ENCODE measurements at places on chromosomes 16 and 17.
A peak's percentile ranks its signal among the peaks of the same experiment; 100 is the strongest.

DNA sequence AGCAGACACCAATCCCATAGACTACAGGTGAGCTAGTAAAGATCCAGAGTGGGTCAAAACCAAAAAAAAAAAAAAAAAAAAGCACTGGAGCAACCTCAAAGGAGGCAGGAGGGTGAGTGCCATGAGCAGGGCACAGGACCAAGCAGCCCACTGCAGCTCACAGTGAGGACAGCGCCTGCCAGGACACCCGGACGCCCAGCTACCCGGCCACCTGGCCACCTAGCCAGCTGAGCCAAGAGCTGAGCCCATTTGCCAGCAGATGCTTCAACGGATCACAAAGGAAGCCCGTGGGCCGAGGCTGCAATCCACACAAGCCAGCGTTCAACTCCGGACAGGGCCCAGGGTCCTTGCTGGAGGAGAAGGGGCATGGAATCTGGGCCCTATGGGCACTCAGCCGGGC is 15.1 kb downstream of the AXIN1 start:
- DNase-seq, result no peak

- DNase-seq, result no peak
Observed at GRCh38 chr17:73698966-73699365, 54.7 kb upstream of the SDK2 start.

DNA sequence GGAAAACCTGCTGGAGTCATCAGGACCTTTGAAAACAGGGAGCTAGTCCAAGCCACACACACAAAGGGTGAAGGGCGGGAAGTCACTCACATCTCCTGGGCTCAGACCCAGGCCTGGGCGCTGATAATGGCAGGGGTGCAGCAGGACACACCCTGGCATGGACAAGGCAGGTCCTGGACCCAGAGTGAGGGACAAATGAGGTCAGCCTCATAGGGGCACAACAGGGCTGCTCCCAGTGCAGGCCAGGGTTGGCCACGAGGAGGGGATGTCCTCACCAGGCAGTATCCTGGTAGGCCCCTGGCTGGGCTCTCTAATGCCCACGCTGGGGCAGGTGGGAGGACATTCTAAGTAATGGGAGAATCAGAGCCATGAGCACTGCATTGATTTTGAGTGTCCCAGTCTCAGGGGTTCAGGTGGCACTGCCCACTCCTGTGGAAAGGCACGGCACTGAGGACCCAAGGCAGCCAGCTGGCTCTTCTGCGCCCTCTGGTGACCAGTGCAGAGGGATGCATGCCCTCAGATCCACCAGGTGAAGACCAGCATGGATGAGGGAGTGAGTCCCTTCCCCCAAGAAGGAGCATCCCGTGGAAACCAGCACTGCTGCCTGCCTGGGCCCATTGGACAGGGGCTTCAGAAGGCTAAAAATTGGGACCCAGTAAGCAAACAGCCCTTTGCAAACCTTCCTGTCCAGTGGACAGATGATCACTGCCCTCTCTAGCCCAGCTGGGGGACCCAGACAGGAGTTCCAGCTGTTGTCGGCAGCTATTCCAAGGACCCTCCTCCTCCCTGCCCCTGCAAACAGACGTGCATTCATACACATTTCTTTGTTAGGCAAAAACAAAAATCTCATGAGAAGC is 23.4 kb upstream of the SREBF1 start:
- peak; percentile 84 for DNase-seq

GRCh38 chr16:74226338-74226954 is 70.2 kb upstream of the PSMD7 start:
- peak; percentile 37 for DNase-seq

DNA sequence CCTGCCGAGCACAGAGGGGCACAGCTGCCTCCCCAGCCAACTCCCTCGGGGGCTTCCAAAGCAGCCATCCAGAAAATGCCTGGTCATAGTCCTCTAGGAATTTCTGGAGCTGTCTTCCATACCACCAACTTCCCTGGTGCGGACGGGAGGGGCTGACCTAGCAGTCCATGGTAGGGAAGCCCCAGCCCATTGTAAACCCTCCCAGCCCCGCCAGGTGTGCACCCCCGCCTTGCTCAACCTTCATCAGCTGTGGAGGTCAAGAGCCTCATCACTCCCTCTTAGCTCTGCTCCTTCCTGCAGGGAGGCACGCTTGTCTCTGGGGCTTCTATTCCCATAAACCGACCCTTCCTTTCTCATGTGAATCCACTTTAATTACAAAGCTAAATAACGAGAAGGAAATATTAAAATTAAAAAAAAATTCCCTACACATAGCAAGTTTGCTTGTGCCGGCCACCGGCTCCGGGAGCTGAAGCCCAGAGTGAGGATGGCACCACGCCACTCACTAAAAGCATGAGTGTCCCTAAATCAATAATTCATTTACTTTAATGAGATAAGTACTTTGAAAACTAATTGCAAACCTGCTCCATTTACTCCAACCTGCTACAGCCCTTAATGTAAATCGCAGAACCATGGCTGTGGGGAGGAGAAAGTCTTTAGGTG is 181.4 kb downstream of the ENGASE start:
- DNase-seq, result no peak

DNA sequence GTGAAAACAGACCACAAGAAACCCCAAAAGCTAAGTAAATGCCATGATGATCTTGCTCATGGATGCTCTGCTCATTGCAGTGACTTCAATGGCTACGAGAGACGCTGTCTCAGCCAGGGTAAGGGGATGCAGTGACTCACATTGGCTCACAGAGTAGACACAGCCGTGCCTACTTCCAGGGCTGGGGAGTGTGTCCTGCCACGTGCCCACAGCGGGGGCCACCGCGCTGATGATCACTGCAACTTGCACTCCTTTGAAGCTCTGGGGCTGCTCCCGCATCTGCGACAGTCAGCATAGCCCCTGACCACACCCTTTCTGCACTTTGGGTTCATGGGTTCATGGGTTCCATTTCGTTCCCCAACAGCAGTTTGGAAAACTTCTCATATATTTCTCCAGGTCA is 231.4 kb upstream of the RPL38 start:
- no peak for DNase-seq

GRCh38 chr17:42698736-42699414 is 16.5 kb downstream of the CNTNAP1 start:
- DNase-seq, result peak; percentile 32

DNA sequence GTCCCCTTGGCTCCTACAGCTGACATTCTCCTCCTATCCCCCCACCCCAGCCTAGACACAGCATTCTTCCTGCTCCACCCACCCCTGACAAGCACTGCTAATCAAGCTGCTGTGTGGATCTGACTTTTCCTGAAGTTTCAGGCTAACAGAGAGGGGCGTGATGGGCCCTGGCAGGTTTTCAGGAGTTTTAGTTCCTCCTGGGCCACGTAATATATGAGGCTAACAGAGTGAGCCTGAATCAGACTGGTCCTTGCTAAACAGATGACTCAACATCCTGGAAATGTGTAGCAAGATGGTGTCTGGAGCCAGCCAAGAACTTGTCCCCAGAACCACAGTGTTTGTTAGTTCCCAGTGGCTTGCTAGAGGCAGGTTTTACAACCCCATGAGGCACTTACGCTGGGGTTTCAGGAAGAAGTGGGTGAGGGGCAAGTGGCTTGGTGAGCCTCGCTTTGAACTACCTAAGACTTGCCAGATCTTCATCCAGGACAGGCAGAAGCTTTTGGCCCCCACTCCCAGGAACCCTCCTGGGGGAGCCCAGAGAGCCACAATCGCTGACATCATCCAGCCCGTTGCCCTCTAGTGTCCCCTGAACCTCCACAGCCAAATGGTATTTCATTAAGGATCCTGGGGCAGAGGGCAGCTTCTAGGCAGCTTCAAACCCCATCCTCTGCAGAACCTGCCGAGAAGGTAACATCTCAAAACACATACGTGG is 15.9 kb downstream of the TMEM92 start:
- no peak for DNase-seq

DNA sequence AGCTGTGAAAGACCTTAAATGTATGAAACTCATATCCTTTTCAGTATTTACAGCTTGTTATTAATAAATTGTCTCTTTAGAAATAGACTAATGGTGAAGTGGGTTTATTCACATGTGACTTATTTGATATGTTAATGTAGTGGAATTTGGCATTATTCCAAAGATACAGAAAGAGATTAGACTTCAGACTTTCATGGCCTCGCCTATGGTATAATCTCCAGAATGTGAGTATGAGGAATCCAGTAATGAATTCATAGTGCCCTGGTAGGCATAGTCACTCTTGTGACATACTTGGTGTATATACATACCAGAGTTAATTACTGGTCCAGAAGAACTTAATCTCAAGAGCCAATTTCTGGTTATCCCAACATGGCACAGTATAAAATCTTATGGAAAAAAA is 72.7 kb downstream of the OMG start:
- DNase-seq, result no peak

DNA sequence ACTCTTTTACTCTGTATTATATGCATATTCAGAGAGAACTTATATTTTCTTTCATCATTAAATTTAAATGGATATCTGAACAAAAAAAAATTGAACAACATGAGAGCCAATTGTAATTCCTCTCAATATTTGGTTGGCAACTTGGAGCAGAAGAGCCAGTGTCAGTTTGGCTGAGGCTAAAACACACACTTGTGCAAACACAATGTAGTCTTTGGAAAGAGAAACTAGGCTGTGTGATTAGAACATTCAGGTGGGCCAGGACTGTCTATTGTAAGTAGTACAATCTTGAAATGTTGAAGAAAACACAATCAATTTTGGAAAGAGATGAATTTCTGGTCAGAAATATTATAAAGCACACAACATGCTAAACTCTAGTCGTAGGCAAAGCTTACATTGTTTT is 17.0 kb downstream of the DCAF7 start:
- DNase-seq, result no peak

DNA sequence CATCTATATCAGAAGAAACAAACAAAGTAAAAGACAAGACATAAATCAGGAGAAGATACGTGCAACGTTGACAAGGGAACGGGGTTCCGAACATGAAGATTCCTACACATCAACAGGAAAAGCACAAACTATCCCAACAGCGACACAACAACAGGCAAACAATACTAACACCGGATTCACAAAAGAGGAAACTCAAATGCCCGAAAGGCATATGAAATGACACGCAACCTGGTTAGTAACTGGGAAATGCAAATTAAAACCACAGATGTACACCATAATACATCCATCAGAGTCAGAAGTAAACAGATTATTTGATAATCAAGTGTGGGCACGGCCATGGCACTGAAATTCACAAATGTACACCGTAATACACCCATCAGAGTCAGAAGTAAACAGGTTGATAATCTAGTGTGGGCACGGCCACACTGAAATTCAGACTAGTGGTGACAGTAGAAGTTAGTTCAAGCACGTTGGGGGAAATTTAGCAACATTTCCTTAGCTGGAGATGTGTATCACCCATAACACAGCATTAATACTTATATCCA is 171.9 kb upstream of the RPH3AL start:
- no peak for DNase-seq

DNA sequence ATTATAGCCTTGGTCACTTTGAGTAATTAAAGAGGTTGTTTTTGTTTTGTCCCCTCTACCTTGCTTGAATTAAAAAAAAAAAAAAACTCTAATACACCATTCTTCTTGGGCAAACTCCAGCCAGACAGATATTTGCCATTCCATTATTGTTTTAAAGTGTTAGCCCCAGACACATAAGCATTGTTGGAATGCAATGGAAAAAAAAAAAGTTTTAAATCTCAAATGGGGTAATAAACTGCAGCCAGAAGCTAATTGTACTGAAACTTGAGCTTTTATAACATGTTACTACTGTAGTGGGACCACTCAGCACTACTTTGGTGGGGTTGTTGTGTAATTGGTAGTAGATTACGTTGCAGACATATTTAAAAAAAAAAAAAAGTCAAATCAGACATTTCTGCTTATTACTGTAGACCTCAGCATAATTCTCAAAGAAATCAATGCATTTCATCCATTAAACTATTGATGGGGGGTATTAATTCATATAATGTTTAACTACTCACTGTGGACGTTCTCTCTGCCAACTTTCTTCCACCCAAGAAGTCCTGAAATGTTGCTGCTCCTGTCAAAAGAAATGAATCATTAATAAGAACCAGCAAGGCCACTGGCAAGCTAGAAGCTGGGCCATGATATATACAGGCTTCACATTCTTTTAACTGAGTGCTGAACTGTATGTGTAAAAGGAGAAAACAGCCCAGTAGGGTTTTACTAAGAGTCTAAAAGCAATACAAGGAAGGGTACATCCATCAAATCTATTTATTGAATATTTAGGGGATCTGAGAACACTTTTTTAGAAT is 626.6 kb upstream of the SOX9 start:
- DNase-seq, result no peak

- DNase-seq, result no peak
Observed at GRCh38 chr17:61479493-61480413, 27.5 kb downstream of the TBX4 start.
